ENCODE measurements at places on chromosomes 7 and 10.

DNA sequence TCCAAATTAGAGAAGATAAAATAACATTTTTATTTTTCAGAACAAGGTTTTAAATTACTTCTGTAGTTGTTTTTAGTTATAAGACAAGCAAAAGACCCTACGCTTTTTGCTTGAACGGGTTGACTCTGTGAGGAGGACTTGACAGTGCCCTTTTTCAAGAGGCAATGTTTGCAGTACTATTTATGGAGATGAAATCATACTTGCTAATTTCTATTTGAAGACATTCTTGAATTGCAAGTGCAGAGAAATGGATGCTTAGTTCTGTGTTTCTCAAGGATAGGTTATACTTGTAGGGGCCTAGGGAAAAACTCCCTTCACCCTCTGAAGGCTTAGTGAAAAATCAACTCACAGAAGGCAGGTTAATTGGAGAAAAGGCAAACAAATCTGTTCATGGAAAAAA is 1229.5 kb downstream of the REEP3 start:
- no peak for DNase-seq

- no peak for DNase-seq
Observed at GRCh38 chr10:69718951-69719350, 82.8 kb upstream of the COL13A1 start.

- DNase-seq = no peak
Observed at GRCh38 chr7:2938514-2939192, 94.5 kb upstream of the GNA12 start.

GRCh38 chr7:153297141-153297540 is 537.6 kb downstream of the ACTR3B start:
- DNase-seq = no peak

GRCh38 chr10:130364631-130365411 is 228.6 kb downstream of the GLRX3 start:
- DNase-seq = no peak

DNA sequence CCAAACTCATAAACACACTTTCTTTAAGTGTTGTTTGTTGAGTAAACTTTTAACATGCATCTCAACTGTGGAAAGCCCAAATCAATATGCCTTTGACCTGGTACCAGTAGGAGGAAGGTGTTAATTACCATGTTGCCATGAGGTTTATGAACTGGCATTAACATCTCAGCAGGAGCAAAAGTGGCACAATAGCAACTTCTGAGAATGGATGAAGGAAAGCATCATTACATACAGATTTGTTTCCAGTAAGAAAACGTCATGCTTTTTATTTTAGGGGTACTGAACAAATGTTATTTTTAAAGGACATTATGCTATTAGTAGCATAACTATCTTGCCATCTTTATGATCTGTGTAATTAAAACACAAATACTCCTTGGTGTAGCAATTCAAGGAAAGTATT is 51.1 kb downstream of the ARMC3 start:
- DNase-seq = no peak

DNA sequence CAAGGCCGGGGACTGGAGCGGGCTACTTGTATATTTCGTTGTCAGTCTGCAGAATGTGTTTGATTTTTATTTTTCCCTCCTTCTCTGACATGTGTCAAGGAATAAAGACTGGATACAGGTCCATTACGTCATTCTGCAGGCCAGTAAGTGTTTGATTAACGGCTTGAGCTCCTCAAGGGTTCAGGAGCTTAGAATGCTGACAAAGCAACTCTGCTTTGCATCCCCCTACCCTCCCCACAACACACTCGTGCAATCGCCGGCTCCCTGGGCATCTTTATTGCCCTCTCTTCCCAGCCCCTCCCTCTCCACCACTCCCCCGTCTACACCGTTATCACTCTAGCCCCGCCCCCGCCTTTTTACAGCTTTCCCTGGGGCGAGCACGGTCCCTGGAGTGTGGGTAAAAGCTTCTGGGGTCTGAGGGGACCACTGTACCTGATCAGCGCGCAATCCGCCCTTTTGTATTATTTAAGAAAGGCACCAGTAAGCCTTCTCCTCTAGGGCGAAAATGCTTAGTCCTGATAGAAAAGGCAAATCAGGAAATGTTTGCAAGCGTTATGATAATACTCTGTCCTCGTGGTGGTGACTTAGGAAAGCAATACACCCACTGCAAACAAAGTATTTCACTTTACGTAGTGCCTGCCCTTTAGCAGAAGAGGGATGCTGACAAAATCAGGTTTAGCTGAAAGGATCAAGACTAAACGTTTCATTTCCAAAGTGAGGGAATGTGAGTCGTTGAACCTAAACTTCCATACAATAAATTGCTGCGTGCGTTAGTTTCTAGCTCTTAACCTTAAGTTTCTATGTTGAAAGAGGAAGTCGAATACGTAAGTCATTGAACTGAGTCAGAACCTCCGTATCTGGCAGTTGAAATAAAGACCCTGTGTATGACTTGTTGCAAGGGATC is 1.4 kb upstream of the CREB5 start:
- DNase-seq = peak; percentile 24

DNA sequence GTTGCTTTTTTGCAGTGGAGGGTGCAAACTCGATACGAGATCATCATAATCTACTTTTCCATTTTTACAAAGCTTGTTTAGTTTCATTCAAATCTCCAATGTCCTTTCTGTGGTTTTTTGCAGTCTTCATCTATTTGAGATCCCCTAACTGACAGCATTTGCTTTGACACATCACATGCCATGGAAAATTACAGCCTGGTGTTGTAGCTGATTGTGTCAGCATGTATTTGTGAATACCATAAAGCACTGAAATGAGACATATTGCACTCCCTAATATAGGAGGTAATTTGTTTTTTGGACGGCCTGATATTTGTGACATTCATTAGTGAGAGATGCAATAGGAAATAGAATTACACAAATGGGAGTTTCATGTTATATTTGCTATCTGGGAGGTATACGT is 620.8 kb downstream of the KCNMA1 start:
- DNase-seq = no peak

DNA sequence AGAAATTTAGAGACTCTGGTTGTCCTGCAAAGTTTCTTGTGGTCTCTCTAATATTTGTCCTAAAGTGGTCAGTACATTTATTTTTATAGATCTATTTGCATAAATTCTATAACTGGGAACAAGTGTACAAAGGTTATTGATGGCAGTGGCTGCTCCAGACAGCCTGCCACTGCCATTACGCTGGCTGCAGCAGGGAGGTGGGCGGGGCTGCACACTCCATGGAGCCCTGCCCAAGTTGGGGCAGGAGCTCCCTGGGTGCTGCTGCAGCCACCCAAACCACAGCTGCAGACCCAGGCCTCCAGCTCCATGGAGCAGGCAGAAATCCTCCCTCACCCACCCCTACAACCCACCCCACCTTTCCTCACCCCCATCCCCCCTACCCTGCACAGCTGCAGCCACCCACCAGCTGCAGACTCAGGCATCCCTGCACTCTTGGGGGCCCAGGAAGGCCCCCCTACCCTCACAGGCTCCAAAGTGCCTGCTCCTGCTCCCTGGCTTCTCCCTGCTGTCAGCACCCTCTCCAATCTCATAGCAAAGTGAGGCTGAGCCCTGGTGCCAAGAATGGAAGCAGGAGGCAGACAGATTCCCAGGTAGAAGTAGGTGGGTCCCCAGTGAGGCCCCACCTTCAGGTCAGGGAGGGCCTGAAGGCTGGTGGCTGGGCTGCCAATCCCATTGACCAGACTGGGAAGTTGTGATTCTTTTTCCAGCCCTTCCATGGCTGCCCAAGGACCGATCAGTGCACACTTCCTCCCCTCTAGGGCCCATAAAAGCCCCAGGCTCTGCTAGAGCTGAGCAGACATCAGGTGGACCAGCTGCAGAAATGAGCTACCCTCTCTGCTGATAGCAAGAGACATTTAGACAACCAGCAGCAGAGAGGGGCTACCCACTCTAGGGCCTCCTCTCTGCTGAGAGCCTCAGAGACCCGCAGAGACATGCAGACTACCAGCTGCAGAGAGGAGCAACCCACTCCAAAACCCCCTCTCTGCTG is 4.8 kb upstream of the CYP3A43 start:
- DNase-seq = no peak

- DNase-seq = peak; percentile 57
Observed at GRCh38 chr7:37065779-37066271, 341.5 kb upstream of the AOAH start.

GRCh38 chr7:157497367-157497743 is 160.6 kb downstream of the DNAJB6 start:
- DNase-seq = peak; percentile 13

DNA sequence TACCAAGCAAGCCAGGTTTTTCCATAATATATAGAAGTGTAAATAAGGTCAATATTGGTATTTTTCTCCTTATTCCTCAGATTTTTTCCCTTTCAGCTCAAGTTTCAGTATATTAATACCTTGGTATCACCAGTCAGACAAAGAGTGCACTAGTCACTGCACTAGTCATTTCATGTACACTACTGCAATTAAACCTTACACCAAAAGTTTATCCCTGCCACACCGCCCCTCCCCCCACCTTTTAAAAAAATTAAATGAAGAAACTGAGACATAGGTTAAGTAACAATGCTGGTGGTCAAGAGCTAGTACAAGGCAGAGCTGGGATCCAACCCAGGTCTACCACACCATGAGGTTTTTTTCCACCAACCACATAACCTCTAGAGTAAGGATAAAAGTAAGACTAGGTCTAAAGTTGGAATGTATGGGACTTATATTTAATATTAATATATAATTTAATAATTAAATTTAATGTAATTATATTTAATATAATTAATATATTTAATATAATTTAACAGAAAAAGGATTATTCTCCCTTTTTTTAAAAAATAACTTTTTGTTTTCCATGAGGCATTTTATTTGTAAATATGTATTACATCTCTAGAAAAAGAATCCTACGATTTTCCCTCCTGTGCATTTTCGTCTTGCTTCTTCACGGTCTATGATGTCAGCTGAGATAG is 68.5 kb downstream of the NT5C2 start:
- peak; percentile 40 for DNase-seq

DNA sequence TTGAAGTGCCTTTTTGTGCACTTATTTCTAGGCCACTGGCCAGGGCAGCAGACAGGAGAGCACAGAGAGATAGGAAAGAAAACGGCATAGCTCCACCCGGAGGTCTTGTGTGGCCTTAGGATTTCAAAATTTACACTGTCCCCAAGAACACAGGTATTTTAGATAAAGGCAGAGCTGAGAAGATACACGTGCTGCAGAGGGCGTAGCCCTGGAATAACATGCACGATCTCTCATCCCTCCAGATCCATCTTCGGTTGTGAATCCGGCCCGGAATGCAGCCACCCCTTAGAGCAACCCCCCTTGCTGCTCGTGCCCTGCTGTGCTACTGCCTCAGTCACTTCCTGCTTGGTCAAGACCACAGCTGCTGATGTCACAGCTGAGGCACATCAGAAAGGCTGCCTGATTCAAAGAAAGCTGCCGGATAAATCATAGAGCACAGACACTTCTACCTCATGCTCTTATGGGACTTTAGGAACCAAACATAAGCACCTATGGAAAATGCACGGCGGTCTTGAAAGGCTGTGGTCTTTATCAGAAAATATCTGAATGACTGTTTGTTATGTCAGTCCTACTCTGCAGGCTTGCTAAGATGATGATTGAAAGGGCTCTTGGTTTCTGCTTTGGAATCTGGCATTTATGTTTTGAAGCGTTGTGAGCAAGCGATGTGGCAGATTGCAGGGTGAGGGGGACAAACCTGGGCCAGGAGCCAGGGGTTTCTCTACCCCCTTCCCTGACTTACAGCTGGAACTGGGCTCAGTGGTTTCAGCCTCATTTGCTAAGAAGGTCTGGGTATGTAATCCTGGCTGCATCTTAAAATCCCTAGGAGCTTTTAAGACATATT is 152.0 kb downstream of the SVIL start:
- DNase-seq = peak; percentile 49

GRCh38 chr10:101840102-101840684 is 3.4 kb downstream of the KCNIP2 start:
- DNase-seq = peak; percentile 46

- no peak for DNase-seq
Observed at GRCh38 chr7:88062238-88062637, 128.2 kb downstream of the ADAM22 start.

DNA sequence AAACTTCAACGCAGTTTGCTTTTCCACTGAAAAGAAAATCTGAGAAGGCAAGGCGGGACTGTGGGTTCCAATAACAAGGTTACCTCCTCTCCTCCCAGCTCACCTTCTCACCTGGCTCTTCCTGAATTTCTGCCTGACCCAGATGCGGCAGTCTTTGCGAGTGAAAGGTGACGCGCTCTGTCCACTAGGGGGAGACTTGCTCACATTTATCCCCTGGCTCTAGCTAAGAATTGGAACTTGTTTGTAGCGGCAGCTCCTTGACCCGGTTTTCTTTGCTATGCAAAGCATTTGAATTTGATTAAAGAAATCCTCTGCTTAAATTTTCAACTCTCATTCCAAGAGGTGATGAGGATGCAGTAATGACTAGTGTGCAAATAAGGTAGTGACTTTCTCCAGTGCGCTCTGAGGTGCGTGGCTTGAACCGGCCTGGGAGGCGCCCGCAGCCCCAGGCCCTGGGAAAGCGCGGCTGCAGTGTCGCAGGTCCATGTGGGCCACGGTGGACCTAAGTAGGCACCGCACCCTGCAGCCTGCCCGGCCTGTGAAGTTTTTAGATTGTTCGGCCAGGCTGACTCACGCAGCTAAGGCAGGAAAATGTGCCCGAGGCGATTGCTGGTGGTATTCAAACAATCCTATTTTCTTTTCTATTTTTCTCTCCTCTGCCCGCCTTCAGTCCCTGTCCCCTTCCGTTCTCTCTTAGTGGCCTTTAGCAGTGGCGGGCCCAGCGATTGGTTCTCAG is 336.9 kb upstream of the NPSR1 start:
- DNase-seq = peak; percentile 59

DNA sequence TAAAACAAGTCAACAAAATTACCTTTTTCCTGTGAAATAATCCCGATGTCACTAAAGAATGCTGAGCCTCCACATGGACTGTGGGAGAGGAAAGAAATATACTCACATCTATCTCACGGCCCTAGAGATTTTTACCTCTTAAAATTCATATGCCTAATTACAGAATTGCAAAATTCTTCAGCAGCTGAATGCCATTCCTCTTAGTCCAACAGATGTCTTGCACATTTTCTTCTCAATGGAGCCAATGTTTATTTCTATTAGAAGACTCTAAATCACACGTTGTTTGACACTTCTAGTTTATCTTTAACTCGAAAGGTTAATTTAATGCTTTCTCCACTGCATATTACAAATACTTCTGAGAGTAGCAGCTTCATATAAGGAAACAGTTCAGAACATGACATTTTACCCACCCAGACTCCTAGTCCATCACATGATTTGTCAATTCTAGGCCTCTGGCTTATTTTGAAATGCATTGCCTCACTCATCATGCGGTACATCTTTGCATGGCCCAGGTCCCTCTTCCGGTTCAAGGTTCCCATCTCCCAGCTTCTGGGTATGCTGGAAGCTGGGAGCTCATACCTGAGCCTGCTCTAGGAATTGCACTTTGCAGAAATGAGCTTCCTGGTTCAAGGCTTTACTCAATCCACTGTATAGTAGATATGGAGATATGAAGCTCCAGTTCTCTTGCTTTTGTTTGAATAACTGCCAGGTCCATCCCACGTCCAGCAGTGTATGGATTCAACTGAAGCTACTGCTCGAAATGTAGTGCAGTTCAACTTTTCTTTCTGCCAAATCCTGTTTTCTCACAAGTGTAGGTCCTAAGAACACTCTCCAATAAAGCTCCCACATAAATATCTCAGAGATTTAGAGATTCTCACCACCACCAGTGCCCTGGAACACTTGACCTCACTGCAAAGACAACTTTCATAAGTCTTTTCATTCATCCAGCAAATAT is 306.2 kb downstream of the GPR37 start:
- no peak for DNase-seq

- DNase-seq = peak; percentile 56
Observed at GRCh38 chr7:123823898-123824753, 20.8 kb upstream of the HYAL4 start.

All from activated T-cell treated with anti-CD3 and anti-CD28 coated beads, Interleukin-2, amount 50 U/mL, for 48 hours (primary cell).